ENCODE measurements at places on chromosomes 4 and X.

DNA sequence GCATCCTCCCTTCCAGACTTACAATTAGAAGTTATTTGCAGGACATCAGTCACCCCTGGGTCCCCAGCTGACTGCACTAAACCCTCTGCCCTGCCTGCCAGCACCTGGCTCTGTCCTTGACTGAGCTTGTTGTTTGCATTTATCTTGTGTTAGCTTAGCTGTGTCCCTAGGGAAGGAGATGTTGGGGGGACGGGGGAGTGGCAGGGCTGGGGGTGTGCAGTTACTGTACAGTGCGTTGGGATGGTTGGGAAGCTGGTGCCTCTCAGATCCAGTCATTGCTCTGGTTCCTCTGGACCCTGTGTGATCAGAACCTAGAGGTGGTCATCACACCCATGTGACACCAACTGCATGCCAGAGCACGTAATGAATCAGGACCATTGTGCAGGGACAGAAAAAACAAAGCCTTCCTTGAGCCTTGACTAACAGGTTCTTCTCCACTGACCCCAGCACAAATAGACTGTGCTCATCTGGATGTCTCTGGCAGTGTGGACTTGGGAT lies 32.7 kb upstream of the PROM1 start:
- DNase-seq, result no peak

GRCh38 chr4:136687118-136687517 lies 845.2 kb downstream of the PCDH18 start:
- no peak for DNase-seq

DNA sequence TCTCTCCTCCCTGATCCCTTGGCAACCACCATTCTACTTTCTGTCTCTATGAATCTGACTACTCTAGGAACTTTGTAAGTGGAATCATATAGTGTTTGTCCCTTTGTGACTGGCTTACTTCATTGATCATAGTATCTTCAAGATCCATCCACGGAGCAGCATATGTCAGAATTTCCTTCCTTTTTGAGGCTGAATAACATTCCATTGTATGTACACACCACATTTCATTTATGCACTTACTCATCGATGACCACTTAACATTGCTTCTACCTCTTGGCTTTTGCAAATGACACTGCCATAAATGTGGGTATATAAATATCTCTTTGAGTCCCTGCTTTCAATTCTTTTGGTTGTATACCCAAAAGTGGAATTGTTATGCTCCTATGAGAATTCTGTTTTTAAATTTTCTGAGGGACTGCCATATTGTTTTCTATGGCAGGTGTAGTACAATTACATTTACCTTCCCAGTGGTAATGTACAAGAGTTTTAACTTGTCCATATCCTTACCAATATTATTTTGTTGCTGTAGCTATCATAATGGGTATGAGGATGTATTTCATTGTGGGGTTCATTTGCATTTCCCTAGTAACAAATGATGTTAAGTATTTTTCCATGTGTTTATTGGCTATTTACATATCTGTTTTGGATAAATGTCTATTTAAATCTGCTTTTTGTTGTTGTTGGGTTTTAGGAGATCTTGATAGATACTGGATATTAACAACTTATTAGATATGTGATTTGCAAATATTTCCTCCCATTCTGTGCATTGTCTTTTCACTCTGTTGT lies 466.1 kb downstream of the C4orf33 start:
- no peak for DNase-seq

- DNase-seq, result no peak
Observed at GRCh38 chrX:119424999-119425398, 25.9 kb downstream of the SLC25A43 start.

- DNase-seq, result no peak
Observed at GRCh38 chr4:113665036-113665435, 96.5 kb downstream of the CAMK2D start.
